ENCODE measurements at places on chromosomes 3 and 15.

DNA sequence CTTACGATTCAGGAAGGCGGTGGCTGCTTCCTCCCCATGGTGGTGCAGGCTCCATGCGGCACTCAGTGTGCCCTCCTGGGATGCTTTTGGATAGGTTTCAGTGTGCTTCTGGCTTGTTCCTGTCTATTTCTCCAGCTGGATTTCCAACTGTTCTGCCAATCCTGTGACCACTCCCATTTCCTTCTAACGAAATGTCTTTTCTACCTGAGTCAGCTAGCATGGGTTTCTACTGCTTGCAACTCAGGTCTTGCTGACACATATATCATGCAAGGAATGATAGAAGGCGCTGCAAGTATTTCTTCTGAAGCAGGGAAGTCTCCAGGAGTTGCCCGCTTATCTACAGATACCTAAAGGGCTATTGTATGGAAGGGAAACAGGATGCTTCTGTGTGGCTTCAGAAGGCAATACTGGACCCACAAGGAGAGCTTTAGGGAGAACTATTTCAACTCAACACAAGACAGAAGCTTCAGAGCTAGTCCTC lies 244.4 kb downstream of the OPA1 start:
- H3K27me3 ChIP-seq: peaks cover 2% of the 10 kb centered on the region
- H3K4me3 ChIP-seq: no peak overlapping the region
- no peaks in the 10 kb centered on the region for H3K36me3 ChIP-seq
- DNase-seq: no peak
- H3K4me1 ChIP-seq: no peaks in the 10 kb centered on the region
- no peak overlapping the region for H3K27ac ChIP-seq

DNA sequence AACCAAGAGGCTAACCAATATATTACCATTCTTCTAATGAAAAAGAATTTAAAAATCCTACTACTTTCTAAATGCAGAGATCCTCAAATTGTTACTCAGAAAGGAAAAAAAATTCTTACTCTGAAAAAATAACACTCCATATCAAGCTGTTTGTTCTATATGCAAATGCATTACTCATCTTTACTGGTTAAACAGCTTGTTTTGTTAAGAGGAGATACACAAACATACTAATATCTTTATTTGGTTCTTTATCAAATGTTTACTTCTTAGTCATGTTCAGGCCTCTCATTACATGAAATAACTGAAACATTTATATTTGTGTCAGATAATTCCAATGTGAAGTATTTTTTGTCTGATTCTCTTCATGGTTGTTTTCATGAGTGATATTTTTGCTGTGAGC lies 146.8 kb downstream of the PCCB start:
- no peaks in the 10 kb centered on the region for H3K4me1 ChIP-seq
- H3K27ac ChIP-seq: no peak overlapping the region
- no peaks in the 10 kb centered on the region for H3K36me3 ChIP-seq
- H3K4me3 ChIP-seq: no peak overlapping the region

DNA sequence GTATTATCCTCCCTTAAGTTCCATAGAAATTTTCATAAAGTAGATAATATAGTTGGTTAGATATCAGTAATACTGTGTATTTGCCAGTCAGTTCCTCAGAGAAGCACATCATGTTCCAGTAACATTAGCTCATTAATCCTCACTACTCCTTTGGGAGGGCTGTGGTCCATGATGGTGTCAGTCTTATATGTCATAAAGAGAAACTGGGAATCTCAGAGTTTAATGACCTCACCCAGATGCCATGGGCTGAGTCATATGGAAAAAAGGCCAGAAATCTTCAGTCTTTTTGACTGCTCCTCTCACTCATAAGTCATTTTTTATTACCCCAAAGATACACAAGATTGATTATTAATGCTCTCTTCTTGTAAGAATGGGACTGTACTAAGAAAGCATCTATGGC lies 188.6 kb downstream of the CHL1 start:
- no peaks in the 10 kb centered on the region for H3K4me1 ChIP-seq
- no peak overlapping the region for H3K27ac ChIP-seq
- no peaks in the 10 kb centered on the region for H3K27me3 ChIP-seq
- no peak overlapping the region for H3K4me3 ChIP-seq
- DNase-seq: no peak

GRCh38 chr3:120608506-120608905 lies 12.4 kb downstream of the NDUFB4 start:
- no peaks in the 10 kb centered on the region for H3K36me3 ChIP-seq
- H3K27me3 ChIP-seq: no peaks in the 10 kb centered on the region
- no peak for DNase-seq
- no peaks in the 10 kb centered on the region for H3K4me1 ChIP-seq

- H3K27me3 ChIP-seq: no peaks in the 10 kb centered on the region
- no peak for DNase-seq
- no peak overlapping the region for H3K27ac ChIP-seq
- H3K4me1 ChIP-seq: no peaks in the 10 kb centered on the region
- no peaks in the 10 kb centered on the region for H3K36me3 ChIP-seq
- H3K4me3 ChIP-seq: no peak overlapping the region
Measured at GRCh38 chr15:72331021-72331420, 11.1 kb upstream of the CELF6 start.

DNA sequence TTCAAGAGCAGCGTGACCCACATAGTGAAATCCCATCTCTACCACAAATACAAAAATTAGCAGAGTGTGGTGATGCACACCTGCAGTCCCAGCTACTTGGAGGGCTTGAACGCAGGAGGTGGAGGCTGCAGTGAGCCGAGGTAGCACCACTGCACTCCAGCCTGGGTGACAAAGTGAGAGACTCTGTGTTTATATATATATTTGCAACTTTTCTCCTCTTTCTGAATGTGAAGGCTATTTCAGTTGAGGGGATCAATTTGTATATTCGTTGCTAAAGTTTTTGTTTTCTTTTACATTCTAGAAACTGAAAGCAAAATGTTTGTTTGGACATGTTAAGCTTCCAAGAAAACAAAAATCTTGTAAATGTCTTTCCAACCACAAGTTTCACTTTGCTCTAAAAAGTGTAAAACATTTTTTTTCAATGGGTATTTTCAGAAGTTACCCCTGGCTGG lies 29.8 kb upstream of the FAM98B start:
- no peaks in the 10 kb centered on the region for H3K36me3 ChIP-seq
- no peak overlapping the region for H3K27ac ChIP-seq
- H3K27me3 ChIP-seq: no peaks in the 10 kb centered on the region
- DNase-seq: no peak
- no peak overlapping the region for H3K4me3 ChIP-seq
- H3K4me1 ChIP-seq: no peaks in the 10 kb centered on the region

DNA sequence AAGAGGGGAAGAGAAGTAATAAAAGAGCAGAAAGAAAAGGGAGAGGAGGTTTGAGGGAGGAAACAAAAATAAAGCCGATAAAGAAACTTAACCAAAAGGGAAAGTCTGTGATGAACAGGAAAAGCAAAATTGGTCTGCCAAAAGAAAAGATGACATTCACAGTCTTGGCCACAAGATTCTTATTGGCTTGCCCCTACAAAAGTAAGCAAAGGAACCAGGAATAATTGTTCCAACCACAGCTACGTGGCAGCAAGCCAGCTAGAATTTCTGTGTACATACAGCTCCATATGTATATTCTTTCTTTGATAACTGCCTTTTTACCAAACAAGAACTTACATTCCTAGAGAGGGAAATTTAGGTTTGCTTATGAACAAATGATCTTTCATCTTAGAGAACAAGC lies 79.6 kb downstream of the MLH1 start:
- H3K27me3 ChIP-seq: no peaks in the 10 kb centered on the region
- H3K4me3 ChIP-seq: no peak overlapping the region
- H3K36me3 ChIP-seq: no peaks in the 10 kb centered on the region
- no peak overlapping the region for H3K27ac ChIP-seq
- no peak for DNase-seq

DNA sequence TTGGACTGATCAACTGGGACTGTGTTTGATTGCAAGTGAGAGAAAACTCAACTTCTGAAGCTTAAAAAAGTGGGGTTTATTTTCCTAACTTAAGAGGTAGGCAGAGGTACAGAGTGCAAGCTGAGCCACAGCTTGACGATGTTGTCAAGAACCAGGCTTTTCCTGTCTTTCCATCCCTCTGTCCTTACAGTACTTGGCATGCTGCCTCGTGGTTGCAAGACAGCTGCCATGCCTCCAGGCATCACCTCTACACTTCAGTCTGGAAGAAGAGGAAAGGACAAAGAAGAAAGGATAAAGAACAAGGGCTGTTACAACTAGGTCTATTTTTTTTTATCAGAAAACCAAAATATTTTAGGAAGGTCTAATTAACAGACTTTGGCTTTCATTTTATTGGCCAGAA lies 51.8 kb upstream of the GALNT15 start:
- peaks cover 9% of the 10 kb centered on the region for H3K4me1 ChIP-seq
- peaks cover 7% of the 10 kb centered on the region for H3K27me3 ChIP-seq
- no peak overlapping the region for H3K4me3 ChIP-seq
- DNase-seq: no peak
